Esophagus squamous epithelium (tissue), 5 donors: ENCODE measurements at places on chromosomes 2 and 18.

DNA sequence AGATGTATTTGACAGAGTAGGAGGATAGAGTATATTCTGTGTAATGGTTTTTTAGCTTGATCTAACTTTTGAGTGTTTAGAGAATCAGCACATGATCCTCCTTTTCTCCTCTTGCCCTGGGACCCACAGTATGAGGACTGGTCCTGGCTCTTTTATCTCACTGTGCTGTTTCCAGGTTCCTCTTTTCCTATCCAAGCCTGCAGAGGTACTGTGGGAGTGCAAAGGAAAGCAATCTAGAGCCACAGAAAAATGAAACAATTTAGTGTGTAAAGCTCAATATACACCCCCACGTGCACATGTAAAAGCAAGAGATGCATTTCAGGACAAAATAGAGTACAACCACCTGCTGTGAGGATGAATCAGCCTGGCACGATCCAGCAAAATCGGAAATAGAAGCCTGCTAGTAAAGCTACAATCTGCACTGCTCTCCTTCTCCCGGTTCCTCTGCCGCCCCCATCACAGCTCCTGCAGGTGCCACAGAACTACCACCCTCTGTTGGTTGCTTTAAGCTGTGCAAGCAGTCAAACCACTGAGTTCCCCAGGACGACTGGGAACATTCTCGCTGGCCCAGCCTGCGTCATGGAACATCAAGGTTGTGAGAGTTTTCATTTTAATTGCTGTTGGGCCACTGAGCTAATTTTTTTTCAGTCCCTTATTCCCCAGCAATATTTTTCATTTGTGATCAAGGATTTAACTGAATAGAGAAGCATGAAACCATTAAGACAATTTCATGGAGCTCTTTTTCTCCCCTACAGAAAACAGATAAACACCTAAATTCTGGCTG lies 47.8 kb upstream of the MAPRE3 start:
- DNase-seq: no peak

DNA sequence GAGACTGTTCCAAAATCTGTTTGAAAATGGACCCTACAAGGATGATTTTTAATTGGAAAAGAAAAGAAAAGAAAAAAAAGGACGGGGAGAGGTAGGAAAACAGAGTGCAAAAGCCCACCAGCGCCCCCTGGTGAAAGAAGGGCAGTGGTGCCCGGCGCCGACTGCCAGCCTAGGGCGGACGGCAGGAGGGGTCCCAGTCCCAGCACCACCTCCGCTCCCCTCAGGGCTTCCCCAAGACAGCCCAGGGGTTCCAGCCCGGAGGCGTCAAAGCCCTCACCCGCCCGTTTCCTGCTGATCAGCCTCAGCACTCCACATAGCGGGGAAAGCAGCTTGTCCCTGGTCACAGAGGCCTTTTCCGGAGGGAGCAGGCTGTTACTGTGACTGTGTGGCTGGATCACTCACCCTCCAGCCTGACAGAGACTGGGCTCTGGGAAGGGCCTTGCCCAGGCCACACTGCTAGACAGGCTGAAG lies 213.9 kb downstream of the TFCP2L1 start:
- DNase-seq: no peak

- no peak for DNase-seq
Measured at GRCh38 chr2:124318913-124319312, 293.8 kb downstream of the CNTNAP5 start.

- DNase-seq: no peak
Measured at GRCh38 chr2:112793449-112793978, 9.2 kb upstream of the IL1A start.

GRCh38 chr2:67650291-67651133 lies 253.4 kb downstream of the ETAA1 start:
- DNase-seq: no peak

GRCh38 chr2:1823187-1824169 lies 79.2 kb upstream of the PXDN start:
- no peak for DNase-seq

DNA sequence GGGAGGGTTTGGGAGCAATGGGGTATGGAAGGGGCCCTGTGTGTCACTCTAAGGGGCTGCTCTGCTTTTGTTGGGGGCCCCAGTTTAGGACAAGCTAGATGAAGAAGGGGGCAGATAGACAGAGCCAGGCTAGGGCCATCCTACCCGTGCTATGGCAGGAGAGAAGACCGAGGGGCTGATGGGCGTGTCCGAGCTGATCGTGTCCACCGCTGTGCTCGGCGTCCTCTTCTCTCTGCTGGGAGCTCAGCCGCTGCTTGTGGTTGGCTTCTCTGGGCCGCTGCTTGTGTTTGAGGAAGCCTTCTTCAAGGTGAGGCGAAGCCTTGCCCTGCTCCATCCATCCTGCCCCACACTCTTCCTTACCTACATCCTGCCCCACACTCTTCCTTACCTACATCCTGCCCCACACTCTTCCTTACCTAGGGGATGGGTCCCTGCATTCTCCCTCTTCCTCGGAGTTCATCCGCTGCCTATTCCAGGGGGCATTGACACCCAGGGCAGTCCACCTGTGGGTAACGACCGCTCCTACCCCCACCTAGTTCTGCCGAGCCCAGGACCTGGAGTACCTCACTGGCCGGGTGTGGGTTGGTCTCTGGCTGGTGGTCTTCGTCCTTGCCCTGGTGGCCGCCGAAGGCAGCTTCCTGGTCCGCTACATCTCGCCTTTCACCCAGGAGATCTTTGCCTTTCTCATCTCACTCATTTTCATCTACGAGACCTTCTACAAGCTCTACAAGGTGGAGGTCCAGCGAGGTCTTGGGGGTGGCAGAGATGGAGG lies 8.9 kb downstream of the SLC4A3 start:
- no peak for DNase-seq

DNA sequence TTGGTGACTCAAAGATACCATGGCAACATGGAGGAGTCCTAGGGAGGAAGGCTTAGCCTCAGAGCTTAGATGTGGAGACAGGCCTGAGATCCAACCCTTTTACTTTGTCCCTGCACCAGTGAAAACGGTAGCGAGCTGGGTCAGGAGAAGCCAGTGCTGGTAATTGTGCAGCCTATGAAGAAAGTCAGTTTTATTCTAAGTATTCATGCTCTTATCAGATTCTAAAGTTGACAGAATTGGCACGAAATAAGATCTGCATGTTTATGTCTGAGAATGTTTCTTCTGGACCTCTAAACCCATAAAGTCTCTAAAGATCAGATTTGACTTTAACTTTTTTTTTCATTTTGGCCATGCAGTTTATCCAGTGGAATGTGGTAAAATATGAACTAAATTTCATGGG lies 93.8 kb downstream of the SCG2 start:
- no peak for DNase-seq

DNA sequence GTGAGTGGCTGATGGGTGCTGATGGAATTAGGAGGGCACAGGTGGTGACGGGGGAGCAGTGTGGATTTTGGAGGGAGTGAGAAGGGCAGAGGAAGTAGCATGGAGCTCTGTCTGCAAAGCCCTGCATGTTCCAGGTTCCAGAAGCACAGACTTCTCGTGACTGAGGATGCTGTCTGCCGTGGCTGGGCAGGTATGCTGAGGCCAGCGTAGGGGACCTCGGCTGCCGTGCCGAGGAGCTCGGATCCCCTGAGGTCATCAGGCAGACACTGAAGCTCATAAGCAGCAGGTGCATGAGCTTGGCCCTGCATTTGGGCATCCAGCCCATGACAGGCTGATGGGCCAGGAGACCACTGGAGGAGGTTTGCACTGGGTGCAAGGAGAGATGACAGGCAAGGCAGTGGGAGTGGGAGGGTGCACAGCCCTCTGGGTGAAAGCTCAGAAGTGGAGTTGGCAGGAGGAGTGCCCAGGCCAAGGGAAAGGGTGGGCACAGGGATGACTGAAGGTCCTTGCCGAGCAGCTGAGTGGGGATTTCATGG lies 215.3 kb downstream of the SH3RF3 start:
- no peak for DNase-seq

DNA sequence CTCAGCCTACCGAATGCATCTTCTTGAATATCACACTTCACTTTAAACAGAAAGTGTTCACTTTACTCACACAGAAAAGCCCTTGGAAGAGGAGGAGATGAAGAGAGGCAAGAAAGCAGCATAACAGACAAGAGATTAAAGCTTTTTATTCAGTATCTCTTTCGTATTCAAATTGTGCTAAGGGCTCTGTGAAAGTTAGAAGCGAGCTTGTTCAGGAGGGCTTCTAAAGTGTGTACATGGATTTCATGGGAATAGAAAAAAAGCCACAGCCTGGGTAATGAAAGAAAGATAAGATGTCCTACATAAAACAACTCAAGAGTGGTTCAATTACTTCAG lies 531.9 kb downstream of the TMEM182 start:
- DNase-seq: no peak

GRCh38 chr2:100522430-100522829 lies 40.4 kb upstream of the PDCL3 start:
- no peak for DNase-seq

GRCh38 chr18:75130591-75131328 lies 78.2 kb downstream of the PTGR3 start:
- DNase-seq: no peak

DNA sequence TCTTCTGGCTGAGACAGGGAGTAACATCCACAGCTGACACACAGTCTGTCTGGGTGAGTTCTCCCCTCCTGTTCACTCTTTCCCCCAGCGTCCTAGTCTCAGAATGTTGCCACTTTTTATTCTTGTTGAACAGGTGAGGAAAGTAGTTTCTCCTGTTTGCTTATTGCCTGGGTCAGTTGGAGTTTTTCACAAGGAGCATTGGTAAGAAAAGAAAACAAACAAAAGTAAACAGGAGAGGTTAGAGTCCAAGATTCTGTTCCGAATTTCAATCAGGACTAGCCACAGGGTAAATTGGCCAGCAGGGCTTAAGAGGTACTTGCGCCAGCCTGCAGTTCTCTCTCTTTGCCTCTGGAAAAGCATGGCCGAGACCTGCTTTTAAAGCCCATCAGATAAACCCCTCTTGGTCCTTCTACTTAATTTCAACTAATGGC lies 255.0 kb upstream of the EPAS1 start:
- DNase-seq: no peak

DNA sequence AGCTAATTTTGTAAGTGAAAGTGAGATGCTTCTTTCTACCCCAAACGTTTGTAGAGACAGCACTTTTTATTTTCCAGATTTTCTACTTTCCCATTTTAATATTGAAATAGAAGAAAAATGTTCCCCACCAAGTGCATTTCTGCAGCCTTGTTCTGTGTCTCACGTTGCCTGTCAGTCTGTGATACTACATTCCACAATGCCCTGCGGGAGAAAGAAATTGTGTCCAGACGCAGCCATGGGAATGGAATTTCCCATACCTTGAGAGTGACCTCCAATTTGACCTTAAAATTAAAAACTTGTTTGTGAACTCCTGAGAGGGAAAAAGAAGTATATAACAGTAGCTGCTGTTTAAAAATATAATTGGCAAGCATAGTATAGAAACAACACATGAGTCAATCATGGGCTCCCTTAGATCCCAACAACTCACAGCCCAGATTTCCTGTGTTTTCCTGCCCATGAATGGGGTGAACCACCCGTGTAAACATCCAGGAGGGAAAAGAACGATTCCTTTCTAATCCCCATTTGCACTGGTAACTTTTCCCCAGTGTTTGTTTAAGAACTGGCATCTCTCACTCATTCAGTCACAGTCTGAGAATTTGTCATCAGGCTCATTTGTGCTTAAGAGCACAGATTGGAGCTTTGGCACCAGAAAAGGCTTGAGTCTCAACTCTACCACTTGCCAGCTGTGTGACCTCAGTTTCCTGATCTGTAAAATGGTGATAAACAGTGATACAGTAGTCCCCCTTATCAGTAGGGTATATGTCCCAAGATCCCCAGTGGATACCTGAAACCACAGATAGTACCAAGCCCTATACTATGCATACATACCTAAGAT lies 166.1 kb upstream of the ZNF521 start:
- no peak for DNase-seq
